Stimulated activated CD8-positive, alpha-beta memory T cell treated with anti-CD3 and anti-CD28 coated beads, Interleukin-4, amount 100 ng/mL, for 1 hour (primary cell): ENCODE measurements at places on chromosomes 5 and 9.

DNA sequence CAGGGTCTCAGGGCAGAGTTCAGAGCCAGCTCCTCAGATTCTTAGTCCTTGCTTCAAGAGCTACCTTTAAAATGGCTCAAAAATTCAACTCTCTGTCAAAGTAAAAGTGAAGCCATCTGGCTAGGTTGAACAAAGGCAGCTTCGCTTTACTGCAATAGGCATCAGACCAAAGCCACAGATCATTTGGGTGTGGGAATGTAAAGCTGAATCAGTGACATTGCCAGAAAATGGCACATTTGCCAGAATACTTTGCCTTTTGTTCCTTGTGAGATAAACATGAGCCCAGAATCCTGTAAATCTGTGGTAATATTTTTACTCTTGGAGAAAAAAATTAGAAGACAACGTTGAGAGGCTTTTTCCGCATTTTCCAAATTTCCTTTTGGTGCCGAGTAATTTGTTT lies 210.5 kb downstream of the PALM2AKAP2 start:
- no peak for DNase-seq

- DNase-seq = no peak
Observed at GRCh38 chr9:131279863-131280570, 3.7 kb upstream of the FAM78A start.

DNA sequence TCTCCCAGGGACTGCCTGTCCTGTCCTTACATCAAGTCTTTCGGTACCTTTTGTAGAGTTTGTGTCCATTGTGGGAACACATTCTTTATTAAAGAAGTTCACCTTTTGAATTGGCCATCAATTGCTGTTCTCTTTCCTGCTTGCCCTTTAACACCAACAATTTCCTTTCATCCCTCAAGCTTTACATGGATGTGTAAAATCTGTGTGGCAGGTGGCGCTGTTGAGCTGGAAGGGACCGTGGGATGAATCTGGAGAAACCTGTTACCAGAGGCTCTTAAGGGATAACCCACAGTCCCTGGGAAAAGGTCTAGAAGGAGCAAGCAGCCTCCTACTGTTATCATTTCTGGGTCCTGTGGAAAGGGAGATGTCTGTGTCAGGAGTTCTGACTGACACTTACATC lies 7.9 kb upstream of the ZFP62 start:
- peak; percentile 17 for DNase-seq

GRCh38 chr5:94693043-94693822 lies 74.8 kb downstream of the SLF1 start:
- no peak for DNase-seq

- DNase-seq = no peak
Observed at GRCh38 chr9:87109231-87109631, 161.9 kb upstream of the GAS1 start.

- DNase-seq = no peak
Observed at GRCh38 chr9:137619240-137620047, 639 bp downstream of the EHMT1 start.

- no peak for DNase-seq
Observed at GRCh38 chr5:135442431-135443160, 4.6 kb downstream of the DCANP1 start.

DNA sequence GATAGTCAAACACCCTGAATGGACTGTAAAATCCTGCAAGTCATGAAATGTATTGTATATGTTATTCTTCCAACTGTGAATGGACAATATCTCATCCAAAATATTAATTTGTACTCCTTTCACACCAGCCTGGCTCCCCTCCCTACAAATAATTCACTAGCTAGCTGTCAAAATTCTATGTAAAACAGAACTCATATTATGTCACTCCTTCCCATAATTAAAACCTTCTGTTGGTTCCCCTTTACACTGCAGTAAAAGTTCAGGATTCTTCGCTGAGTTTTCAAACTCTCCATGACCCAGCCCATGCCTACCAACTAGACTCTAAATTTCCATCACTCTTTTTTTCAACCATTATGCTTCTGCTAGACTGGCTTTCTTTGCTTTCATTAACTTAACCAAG lies 857.1 kb downstream of the TAF11L14 start:
- DNase-seq = no peak

- no peak for DNase-seq
Observed at GRCh38 chr9:135526089-135526729, 5.0 kb downstream of the LCN1 start.

GRCh38 chr9:133169102-133169501 lies 5.4 kb upstream of the GBGT1 start:
- no peak for DNase-seq

GRCh38 chr5:57696825-57697570 lies 214.4 kb upstream of the ACTBL2 start:
- DNase-seq = no peak

DNA sequence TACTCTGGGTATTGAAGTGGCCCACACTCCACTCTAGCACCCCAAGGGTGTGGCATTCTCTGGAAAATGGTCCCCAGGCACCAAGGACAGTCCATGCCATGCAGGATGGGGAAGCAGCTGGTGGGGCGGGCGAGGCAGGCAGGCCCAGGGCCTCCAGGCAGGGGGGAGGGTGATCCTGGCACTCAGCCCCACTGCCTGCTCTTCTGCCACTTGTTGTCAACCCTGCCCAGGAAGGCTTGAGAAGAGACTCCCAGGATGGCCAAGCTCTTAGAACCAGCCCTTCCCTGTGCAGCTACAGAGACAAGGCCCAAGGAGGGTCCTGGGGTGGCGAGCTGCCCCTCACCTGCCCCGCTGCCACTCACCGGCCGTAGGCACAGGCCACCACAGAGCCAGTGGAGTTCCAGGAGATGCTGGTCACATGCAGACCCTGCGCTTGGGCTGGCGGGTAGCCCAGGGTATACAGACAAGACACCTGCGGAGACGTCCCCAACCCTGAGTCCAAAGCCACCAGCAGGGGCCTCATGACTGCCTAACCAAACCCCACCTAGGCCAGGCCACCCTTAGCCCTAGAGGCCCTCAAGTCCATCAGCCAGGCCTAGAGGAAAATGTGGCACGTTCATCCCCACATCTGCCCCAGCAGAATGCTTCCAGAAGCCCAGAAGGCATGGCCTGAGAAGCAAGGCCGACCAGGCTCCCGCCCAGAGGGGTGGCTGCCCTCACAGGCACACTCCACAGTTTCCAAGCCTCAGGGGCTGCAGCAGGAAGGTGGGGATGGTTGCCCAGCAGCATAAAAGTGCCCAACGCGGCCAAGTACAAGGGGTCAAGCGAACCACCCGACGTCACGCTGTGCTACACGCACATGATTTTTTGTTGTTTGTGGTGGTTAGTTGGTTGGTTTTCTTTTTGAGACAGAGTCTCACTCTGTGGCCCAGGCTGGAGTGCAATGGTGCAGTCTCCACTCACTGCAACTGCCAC lies 19.8 kb downstream of the DYNC2I2 start:
- DNase-seq = no peak

DNA sequence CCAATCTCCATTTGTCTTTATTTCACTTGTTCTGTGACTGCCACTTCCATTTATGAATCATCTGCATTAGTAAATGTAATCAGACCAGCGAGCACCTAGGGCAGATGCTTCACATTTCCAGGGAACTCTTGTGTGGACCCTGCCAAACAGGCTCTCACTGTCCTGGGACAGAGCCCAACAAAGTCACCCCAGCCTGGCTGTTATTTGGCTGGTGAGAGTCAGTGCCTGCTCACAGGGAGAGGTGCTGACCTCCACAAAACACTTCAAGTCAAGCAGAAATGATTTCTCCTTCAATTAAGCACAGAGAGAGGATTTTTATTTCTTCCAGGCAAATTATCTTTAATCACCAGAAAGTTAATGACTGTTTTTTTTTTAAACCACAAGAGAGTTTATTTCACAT lies 568.0 kb downstream of the MTRR start:
- no peak for DNase-seq

DNA sequence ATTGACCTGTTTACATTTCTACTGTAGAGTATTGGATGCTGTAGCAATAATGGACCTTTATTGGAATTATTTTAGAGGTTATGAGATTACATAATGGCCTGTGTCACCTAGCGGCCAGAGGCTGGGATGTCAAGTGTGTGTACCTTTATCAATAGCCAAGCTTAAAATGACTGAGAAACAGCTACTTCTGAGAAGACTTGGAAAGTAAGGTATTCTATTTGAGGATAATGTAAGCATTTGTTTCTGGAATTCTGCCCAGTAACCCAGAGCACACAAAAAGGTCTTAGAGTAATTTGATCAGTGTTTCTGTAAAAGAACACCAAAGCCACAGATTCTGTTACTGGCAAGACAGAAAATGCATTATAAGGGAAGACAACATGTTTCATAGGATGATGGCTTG lies 116.8 kb downstream of the MACIR start:
- DNase-seq = no peak

DNA sequence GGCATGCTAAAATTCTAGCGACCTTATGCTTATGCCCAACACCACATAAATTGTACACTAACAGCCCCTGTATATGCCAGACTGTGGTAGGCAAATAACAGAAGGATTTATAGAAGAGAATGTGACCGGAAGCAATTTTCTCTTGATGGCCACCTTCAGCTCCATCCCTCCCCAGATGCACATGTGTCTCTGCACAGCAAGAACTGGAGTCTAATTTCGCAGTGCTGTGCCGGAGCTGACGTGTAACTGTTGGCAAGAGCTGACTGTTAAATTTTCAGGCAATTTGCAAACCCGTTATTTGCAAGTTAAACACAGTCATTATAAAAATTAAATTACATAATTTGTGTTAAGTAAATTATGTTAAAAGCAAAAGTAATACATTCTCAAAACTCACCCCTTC lies 48.4 kb downstream of the PCA3 start:
- DNase-seq = no peak

- no peak for DNase-seq
Observed at GRCh38 chr9:21001581-21001980, 29.9 kb downstream of the HACD4 start.

- DNase-seq = no peak
Observed at GRCh38 chr9:131442351-131442750, 48.5 kb downstream of the PRRC2B start.
